Activated naive CD4-positive, alpha-beta T cell treated with anti-CD3 and anti-CD28 coated beads, Interleukin-2, amount 50 U/mL, for 16 hours (primary cell): ENCODE measurements at places on chromosomes 11 and 22.

DNA sequence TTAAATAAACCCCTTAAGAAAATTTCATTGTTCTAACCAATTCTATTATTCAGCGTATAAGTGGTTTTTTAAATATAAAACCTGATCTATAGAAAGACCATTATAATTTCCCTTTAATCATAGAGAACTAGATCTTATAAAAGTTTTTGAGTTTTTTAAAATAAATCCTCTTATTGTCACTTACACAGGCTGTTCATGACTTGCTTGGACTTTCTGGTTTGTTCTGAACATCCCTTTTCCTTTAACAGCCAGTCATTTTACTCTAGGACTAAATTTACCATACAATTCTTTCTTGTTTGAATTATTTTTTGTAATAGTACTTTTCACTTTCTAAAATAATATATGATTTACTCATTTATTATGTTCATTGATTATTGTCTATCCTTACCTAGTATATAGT, 4.7 kb downstream of the NXPE2 start:
- no peak for DNase-seq

GRCh38 chr11:134101282-134101681, 32.4 kb downstream of the JAM3 start:
- no peak for DNase-seq

- no peak for DNase-seq
These were observed 89.9 kb upstream of the LDLRAD3 start for GRCh38 chr11:35853971-35854370.

- no peak for DNase-seq
These were observed 5.1 kb upstream of the CDKN1C start for GRCh38 chr11:2890466-2891294.

DNA sequence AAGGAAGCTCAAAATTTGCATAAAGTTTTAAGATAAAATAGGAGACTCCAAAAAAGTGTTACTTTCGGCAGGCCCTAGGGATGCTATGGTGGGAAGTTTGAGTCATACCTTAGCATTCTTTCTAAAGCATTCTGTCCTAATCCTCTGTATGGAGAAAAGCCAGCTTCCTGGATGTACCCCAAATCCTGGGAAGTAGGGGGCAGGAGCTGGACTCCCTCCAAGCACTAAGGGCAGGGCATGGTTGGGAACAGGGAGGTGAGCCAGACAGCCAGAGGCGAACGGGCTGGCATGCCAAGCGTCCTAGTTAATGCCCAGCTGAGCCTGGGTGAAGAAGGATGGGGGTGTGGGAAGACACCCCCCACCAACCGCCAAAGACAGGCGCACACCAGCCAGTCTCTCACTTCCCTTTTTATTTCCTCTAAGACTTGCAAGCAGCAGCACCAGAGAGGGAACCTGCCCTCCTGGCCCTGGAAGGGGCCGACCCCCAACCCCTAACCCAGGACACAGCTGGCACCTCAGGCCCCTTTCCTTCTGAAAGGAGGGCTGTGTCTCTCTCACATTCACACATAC, 23.9 kb downstream of the RTN4RL2 start:
- no peak for DNase-seq

GRCh38 chr11:127632546-127632945, 632.0 kb upstream of the KIRREL3 start:
- DNase-seq: no peak

DNA sequence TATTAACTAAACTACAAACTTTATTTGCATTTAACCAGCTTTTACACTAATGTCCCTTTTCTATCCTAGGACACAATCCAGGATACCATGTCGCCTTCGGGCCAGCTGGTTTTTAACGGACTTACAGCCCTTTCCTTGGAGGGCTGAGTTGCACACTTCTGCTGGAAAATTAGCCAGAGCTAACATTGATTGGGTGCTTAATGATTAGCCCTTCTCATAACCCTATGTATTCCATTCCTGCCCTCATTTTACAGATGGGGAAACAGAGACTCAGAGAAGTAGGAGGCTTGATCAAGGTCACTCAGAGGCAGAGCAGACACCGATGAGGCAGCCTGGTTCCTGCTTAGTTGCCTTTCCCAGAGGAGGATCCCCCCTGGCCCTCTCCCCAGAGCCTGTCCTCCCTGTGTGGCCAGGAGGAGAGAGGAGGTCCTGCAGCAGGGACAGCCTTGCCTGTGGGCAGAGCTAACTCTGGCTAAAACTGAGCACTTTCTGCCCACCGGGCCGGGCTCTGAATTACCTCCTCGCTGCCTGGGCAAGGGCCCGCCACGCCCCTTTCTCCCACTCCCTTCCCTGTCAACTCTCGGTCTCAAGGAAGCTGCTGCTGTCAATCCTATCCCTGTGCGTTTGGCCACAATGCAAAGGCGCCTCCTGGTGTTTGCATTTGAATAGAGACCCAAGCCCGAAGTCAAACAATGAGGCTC, 59.6 kb upstream of the PAX6 start:
- no peak for DNase-seq

DNA sequence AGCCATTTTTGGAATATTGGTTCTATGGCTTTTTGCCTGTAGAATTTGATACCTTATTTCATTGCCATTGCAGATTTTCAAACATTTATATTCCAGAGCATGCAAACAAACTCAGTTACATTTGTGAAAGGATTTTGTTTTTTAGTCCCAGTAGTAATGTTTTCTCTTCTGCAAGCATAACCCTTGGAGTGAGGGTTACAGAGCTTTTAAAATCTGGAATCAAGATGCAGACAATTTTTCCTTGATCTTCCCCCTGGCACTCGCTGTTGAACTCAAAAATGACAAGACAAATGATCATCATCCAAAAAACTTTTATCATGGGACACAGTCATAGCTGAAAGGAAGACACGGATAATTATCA, 20.8 kb downstream of the BBOX1 start:
- DNase-seq: no peak
